OCI-LY7 (cell line): ENCODE measurements at places on chromosomes 13 and 19. TPM values are rescaled to one million over a fixed set of nuclear protein-coding genes. Genes with fewer than 3 reads are reported as not detected.
A peak's percentile ranks its signal among the peaks of the same experiment; 100 is the strongest.

- no peak for DNase-seq
Observed at GRCh38 chr19:7535998-7536695, 630 bp downstream of the PNPLA6 start.

DNA sequence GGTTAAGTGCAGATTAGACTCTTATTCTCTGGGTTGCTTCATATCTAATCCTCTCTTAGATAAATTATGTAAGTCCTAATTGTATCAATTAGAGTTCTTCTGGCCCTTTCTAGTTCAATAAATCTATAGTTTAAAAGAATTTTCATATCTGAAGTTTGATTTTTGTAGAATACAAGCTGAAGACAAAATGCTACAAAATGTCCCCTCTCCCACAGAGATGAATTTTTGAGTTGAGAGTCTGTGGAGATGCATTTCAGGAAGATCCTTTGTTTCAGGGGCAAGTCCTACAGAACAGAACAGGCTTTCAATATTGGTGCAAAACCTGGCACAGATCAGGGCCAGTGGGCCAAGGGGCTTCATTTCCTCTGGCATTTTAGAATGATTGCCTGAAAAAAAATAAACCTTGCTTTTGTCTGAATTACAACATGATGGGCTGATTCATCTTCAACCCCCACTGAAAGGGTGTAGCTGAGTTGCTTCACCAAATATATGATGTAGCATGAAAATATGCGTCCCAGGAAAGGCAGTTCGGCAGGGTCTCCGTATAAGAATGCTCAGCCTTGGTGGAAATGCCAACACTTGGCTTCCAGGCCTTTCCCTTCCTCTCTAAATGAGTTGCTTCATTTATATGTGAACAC, 6.4 kb upstream of the IPO5 start:
- no peak for DNase-seq

- no peak for DNase-seq
Observed at GRCh38 chr19:30362156-30362754, 9.9 kb upstream of the ZNF536 start.

DNA sequence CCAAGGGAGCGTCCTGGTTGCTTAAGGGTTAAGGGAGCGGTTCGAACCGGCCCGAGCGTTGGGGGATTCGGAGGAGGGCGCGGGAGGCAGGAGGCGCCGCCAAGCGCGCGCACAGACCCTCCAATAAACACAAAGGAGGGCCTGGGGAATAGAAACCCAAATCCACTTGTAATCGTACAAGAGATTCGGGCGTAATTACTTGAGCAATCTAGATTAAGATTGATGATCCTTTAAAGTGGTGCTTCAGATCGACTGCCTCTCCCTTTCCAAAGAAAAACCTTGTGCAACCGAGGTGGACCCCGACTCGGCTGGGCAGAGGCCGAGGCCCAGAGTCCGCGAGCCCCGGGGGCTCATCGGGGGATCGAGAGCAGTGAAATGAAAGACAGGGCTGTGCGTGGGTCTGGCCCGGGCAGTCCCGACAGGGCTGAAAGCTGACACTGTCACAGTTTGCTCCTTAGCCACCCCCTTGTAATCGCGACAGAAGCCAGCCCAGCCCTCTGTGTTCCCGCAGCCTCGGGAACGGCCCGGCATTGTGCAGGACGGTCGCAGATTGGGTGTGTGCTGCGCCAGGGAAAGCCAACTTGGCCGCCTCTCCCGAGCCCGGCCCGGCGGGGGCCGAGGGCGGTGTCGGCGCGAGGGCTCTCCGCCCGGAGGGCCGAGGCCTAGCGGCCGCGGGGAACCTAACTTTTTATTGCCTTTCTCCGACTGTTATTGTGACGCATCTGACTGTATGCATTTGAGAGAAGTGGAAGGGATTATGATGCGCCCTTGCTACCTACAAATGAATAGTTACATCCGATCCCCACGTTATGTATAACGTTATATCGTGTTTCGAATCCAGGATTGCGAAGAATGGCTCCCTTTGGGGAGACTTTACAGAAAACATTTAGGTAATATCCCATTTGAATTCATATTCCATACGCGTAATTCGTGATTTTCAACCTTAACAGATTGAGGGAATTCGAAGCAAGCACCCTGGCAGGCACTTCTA, 5.5 kb downstream of the MAB21L1 start:
- DNase-seq = no peak

GRCh38 chr13:73060251-73061160, 1.7 kb downstream of the KLF5 start:
- no peak for DNase-seq

DNA sequence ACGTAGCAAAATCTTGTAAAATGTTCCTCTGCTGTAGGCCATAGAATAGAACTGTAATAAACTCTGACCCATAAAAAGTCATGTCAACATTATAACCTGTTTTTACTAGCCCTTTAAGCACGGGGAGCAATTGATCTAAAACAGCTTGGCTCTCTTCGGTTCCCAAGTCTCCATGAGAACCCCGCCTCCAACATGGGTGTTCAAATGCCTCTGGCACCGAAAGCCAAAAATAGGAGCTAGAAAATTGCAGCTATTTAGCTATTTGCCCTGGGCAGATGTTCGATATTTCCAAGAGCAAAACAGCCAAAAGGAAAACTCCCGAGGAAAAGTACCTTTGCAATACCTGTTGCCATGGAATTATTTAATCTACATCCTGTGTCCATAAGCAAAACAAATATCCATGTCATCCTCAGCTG, 563.1 kb downstream of the EFNB2 start:
- DNase-seq = no peak

DNA sequence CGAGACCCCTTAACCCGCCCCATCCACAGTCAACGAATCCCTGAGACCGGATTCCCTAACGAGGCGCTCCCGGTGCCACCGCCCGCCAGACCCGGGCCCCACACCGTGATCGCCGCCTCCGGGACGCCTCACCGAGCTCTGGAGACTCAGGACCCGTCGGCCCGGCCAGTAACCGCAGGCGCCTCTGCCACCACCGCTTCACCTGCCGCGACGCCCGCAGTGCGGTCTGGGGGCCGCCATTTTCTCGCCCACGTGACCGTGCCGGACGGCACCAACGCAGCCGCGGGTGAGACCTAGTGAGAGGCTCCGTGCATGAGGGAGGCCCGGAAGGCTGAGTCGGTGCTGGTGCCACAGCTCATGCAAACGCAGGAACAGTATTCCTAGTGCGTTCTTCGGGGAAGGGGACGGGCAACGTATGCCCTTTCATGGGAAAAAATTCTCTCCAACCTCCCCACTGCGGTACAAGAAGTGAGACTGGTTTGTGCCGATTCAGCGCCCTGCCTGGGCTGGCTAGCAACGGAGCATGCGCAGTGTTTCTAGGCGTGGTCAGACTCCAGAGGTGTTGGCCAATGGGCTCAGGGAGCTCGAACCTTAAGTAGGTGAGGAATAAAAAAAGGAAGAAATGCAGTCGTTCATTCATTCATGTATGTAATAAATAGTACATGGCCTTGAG, at the start of gene DOHH:
Gene DOHH (minus strand): TSS at position 246 of the 673 bp plus-strand sequence. CDS start 3,860 bp downstream, outside the sequence.
- DNase-seq = peak; percentile 98

GRCh38 chr19:45113628-45114027, 20.6 kb downstream of the PPP1R37 start:
- no peak for DNase-seq

DNA sequence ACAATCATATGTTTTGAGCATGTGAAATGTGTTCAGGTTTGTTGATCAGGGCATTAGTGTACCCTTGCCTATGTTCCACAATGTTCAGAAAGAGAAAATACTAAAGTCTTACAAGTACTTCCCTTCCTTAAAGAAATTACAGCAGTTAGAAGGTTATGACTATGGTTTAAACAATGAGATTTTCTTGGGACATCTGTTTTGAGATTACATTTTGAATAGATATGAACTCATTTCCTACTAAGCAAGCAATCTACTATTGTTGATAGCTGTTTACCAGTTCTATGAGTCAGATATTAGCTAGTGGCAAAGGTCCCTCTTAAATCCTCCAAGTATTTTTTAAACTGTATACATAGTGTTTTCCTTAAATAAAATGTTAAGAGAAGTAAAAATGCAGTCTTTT, 241.3 kb downstream of the DACH1 start:
- no peak for DNase-seq

GRCh38 chr13:21987793-21988192, 316.9 kb downstream of the FGF9 start:
- no peak for DNase-seq

- DNase-seq = peak; percentile 3
Observed at GRCh38 chr13:102680842-102681740, 13.8 kb downstream of the METTL21C start.

DNA sequence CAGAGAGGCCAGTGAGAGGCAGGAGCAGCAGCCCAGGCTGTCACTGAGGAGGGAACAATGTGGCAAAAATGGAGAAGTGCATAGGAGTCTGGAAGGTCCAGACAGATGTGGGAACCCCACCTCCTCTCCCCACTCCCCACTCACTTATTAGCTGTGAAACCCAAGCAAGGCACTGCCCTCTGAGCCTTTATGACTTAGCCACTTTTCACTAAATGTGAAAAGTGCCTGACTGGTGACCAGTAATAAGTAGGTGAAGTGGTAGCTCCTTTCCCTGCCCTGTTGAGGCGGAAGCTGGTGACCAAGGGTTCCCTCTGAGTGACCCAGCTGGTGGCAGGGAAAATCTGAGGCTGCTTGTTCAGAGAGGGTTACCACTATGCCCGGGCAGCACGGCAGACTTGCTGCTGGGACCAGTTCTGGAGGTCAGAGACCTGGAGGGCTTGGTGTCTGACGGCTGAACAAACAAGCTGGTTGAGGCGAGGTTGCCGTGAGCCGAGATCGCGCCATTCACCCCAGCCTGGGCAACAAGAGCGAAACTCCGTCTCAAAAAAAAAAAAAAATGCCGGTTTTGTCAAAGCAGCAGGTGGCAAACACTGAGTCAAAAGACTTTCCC, 80.0 kb downstream of the ZNF429 start:
- DNase-seq = no peak

DNA sequence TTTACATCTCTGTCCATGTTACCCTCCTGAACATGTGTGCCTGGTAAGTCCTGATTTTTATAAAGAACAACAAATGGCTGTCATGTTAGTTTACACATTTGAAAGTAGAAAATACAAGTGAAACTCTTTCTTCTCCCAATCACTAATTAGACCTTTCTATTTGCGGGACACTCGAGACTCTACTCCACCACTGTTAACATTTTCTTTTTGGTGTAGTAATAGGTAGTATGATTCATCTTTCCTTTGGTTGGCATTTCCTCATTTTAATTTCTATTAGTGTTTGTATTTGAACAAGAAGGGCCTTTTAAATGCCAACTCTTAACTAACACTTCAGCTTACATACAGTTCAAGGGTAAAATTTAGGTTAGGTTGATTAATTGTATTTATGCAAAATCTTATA, 371.1 kb downstream of the PCDH9 start:
- no peak for DNase-seq

GRCh38 chr19:17866964-17867486, 4.7 kb upstream of the SLC5A5 start:
- DNase-seq = no peak

- no peak for DNase-seq
Observed at GRCh38 chr19:30028118-30028991, 86.3 kb downstream of the URI1 start.

- no peak for DNase-seq
Observed at GRCh38 chr13:24802074-24802473, 38.1 kb downstream of the RNF17 start.

The CCNA1 gene
- not detected in 2 replicates for total RNA-seq
